ENCODE measurements at places on chromosomes 7 and 10.

GRCh38 chr10:85280014-85280413, 951.6 kb downstream of the CCSER2 start:
- DNase-seq, result peak; percentile 69

GRCh38 chr7:4561795-4562194, 120.3 kb upstream of the FOXK1 start:
- no peak for DNase-seq

GRCh38 chr10:51620131-51620530, 79.3 kb downstream of the CSTF2T start:
- no peak for DNase-seq

GRCh38 chr10:30828164-30828563, 198.6 kb upstream of the LYZL2 start:
- DNase-seq, result no peak

GRCh38 chr10:124351481-124352220, 67.1 kb downstream of the OAT start:
- DNase-seq, result peak; percentile 70

DNA sequence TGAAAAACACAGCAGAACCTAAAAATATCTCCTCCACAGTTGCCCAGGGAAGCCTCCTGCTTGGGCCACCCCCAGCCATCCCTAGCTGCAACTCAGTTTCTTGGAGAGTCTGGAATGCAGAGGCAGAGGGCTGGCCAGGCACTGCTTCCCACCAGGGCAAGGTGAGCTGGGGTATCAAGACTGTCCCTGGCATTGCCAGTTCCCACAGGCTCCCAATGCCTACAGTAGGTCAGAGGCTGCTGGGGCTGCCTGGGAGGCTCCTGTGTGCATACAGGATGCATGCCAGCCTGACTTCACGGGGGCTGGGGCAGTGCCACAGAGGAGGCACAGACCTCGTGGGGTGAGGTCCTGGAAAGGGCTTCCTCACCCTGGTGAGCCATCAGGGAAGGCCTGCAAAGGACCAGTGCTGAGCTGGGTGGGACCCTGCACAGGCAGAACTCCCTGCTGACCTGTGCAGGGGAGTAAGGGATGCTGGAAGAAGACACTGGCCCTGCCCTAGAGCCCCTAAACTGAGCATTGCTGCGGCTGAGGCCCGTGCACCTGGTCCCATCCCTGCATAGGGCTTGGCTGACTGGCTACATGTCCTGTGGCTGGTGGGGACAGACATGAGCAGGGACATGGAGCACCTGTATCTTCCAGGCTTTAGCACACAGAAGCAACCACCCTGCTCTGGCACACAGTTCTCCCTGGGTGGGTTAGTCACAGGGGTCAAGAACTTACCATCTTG, 121.9 kb upstream of the RET start:
- peak; percentile 28 for DNase-seq

DNA sequence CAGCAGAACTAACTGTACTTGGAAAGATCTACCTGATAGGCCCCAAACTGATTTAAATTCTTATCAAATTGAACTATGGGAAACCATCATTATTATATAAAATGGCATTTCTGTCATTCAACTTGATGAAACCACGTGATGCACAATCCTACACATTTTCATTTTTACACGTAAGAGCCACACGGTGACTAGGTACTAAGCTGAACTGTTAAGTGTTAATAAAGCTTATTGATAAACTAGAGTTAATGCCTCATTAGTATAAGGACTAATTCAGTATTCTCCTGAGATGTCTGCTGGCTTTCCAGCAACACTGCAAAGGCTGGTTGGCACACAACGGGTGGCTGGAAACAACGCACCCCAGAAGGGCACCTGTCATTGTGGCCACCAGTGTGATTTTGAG, 4.6 kb downstream of the NCAPG2 start:
- no peak for DNase-seq

Data from left lobe of liver (tissue), 2 donors.